ENCODE measurements at places on chromosomes 6 and 20. TPM values are rescaled to one million over a fixed set of nuclear protein-coding genes. Genes with fewer than 3 reads are reported as not detected.

DNA sequence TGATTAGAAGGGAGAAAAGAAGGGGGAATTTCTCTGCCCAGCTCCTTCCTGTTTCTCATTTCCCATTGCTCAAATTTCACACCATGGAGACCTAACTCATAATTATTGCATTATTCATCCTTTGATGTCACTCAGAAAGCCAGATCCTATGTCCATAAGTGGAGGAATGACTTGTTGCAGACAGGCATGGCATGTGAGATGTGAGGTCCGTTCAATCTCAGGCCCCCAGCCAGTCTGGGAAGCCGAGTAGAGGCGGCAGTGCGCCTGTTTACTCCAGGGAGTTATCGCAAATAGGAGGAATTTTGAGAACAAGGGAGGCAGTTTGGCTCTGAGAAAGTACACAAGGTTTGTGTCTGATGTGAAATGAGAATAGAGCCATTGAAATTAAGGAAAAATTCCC, 26.9 kb upstream of the MOCS1 start:
- DNase-seq: no peak

GPX5 gene
- not detected for total RNA-seq

CLVS2 gene
- not detected for total RNA-seq

GRCh38 chr6:37802810-37803209, 16.7 kb upstream of the ZFAND3 start:
- no peak for DNase-seq

DNA sequence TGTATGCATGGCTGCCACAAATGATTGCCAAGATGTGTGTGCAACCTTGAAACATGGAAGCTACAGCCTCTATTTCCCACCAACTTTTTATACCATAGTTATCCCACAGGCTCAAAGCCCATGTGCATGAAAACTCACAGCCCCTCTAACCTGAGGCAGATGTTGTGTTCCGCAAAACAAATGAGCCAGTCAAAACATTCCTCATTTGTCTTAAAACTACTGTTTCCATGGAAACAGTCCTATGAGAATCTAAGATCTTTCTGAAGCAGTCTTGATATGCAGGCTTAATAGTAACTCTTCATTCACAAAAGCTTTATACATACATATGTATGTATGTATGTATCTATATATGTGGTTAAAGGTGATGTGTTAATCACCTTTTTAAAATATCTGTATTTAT, 31.2 kb upstream of the MANEA start:
- no peak for DNase-seq

- DNase-seq: no peak
Measured at GRCh38 chr20:50019466-50020256, 36.9 kb downstream of the SNAI1 start.

EHMT2 gene
- total RNA-seq: 24.0 TPM

GRIK2 gene
- 1.7 TPM for total RNA-seq

DNA sequence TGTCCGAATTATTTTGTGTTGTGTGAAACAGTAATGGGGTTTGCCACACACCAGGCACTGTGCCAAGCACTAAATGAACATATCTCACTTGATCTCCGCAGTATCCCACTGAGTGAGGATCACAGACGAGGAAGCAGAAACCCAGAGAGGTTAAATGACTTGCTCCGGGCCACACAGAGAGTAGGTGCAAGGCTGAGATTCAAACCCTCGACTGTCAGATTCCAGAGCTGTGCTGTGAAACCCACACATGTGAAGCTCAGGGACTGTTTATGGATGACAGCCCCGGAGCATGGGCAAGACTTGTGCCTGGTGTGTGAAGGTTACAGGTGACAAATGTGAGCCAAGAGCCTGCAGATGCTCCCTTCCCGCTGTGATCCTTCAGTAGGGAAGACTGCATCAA, 87.8 kb upstream of the SIRPA start:
- no peak for DNase-seq

DNA sequence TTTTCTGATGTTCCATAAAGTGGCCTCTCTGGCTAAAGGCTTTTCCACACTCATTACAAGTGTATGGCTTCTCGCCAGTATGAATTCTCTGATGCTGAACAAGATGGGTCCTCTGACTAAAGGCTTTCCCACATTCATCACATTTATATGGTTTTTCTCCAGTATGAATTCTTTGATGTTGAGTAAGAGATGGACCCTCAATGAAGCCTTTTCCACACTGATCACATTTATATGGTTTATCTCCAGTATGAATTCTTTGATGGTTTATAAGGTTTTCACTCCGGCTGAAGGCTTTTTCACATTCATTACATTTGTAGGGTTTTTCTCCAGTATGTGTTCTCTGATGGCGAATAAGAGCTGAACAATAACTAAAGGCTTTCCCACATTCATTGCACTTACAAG, 20.4 kb downstream of the ZNF184 start:
- no peak for DNase-seq

DNA sequence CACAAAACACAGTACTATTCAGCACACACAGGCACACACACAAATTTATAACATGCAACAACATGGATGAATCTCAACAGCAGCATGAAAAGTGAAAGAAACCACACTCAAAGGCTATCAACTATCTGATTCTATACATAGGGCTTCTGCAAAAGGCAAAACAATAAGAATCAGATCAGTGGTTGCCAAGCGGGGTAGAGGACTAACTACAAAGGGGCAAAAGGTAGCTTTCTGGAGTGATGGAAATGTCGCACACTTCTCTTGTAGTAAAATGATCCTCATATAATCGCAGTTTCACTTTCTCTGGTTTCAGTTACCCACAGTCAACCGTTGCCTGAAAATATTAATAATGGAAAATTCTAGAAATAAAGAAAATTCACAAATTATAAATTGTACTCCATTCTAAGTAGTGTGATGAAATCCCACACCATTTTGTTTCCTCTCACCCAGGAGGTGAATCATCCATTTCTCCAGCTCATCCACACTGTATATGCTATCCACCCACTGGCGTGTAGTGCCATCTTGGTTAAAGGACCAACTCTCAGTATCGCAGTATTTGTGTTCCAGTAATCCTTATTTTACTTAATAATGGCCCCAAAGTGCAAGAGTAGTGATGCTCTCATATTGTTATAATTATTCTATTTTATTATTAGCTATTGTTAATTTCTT, 12.8 kb upstream of the PLN start:
- DNase-seq: no peak

CDSN gene
- not detected for total RNA-seq

NR2E1 gene
- not detected for total RNA-seq

GRCh38 chr20:56423211-56423610, 11.2 kb downstream of the CASS4 start:
- no peak for DNase-seq

All from posterior vena cava (tissue), 2 donors.